ENCODE measurements at places on chromosomes 1 and 21.

DNA sequence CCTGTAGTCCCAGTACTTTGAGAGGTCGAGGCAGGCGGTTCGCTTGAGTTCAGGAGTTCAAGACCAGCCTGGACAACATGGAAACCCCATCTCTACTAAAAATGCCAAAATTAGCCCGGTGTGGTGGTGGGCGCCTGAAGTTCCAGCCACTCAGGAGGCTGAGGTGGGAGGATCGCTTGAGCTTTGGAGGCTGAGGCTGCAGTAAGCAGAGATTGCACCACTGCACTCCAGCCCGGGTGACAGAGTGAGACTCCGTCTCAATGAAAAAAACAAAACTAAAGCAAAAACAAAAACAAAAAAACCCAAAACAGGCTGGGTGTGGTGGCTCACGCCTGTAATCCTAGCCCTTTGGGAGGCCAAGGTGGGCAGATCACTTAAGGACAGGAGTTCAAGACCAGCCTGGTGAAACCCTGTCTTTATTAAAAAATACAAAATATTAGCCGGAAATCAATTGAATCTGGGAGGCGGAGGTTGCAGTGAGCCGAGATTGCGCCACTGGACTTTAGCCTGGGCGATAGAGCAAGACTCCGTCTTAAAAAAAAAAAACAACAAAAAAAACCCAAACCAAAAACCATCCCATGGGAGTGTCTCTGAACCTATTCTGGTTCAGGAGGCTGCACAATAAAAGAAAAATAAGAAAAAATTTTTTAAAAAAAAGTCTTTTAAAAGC lies 1.7 kb upstream of the CGN start:
- DNase-seq, result no peak

DNA sequence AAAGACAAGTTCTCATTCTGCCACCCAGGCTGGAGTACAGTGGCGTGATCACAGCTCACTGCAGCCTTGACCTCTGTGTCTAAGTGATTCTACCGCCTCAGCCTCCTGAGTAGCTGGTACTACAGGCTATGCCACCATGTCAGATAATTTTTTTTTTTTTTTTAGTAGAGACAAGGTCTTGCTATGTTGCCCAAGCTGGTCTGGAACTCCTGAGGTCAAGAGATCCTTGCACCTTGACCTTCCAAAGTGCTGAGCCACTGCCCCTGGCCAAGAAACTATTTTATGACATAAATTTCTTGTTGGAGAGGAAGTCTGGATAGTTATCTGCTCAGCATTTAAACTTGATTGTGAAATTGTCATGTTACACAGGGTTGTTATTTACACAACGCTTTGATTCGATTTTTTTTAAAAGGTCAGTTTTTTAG lies 2.1 kb downstream of the SCCPDH start:
- DNase-seq, result no peak

GRCh38 chr1:231799363-231799986 lies 172.9 kb downstream of the DISC1 start:
- no peak for DNase-seq

GRCh38 chr1:2968471-2968881 lies 52.8 kb upstream of the ACTRT2 start:
- DNase-seq, result no peak

GRCh38 chr21:39483917-39484316 lies 32.1 kb downstream of the SH3BGR start:
- no peak for DNase-seq
